ENCODE measurements at places on chromosomes 7 and 10.

- DNase-seq = no peak
Observed at GRCh38 chr10:88070080-88070880, 206.9 kb downstream of the PTEN start.

- no peak for DNase-seq
Observed at GRCh38 chr7:13839063-13839462, 150.4 kb downstream of the ETV1 start.

DNA sequence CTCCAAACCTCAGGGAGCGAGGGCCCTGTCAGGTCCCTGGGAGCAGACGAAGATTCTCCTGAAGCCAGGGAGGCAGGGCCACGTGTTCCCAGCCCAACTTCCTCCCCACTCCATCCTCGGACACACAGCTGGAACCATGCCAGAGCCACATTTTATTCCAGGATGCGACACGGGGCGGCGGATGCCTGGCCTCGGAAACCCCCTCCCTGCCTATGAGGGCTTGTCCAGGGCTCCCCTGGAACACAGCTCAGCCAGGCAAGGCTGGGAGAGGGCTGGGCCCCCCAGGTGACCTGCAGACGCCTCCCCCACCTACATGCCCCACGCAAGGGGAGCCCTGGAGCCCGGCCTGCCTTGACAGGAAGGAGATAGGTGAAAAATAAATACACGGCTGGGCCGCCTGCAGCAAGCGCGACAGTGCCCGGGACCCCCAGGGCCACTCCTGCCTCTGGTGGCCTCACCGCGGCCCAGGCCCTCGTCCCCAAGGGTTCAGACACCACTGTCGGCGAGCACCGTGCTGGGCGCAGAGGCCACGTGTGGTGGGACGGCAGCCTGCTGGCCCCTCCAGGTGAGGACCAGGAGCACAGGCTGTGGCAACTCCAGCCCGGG, 21.5 kb downstream of the GET4 start:
- no peak for DNase-seq

DNA sequence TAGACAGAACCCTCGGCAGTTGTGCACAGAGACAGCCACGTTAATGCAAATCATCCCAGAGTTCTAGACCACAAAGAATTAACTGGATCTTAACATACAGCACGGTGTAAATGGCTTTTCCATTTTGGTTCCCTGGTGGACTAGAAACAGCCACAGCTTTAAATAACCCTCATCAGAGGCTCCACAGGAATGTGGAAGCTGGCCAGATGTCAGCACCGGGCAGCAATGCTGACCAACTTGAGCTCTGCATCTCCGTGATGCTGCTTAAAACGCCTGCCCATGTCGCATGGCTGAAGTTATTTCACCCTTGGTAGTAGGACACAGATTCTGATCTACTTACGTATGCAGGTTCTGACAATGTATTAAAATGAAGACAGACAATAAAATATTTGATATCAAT, 24.5 kb downstream of the RSU1 start:
- no peak for DNase-seq

- DNase-seq = no peak
Observed at GRCh38 chr7:119562839-119563238, 710.1 kb upstream of the KCND2 start.

DNA sequence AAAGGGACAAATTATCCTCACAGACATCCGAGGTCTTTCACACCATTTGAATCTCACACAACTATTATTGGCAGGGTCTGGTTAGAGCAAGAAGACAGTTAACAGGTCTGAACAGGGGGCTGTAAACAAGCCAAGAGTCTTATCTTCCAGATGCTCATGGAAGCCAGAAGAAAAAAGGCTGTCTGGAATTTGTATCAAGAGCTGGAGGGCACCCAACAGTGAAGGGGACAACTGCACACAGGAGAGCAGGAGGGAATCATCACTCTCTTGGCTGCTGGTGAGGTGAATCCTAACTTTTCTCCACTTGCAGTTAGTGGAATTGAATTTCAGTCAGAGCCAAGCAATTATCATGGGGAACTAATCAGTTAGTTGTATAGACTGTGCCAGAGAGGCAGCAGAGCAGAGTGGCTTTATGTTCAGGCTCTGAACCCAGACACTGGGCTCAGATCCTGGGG, 880.2 kb upstream of the AUTS2 start:
- DNase-seq = no peak

DNA sequence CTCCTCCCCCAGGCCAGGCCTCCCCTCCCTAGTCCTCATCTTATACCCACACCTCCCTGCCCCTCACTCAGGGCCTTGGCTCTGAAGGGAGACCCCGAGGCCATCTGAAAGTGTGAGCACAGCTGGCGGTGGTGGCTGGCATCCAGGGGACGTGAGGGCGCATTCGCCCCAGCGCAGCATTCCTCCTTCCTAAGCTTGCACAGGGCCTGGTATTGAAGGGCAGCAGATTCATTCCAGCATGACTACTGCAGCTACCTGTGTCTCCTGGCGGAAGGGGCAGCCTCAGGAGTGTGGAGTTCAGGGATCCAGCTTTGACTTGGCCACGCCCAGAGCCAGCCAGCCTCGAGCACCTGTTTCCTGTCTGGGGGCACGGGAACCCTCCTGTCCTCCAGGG, 72.6 kb downstream of the PARP12 start:
- no peak for DNase-seq

- DNase-seq = no peak
Observed at GRCh38 chr7:131683536-131684125, 127.2 kb upstream of the PODXL start.

GRCh38 chr10:69757553-69758309, 44.0 kb upstream of the COL13A1 start:
- DNase-seq = peak; percentile 65

DNA sequence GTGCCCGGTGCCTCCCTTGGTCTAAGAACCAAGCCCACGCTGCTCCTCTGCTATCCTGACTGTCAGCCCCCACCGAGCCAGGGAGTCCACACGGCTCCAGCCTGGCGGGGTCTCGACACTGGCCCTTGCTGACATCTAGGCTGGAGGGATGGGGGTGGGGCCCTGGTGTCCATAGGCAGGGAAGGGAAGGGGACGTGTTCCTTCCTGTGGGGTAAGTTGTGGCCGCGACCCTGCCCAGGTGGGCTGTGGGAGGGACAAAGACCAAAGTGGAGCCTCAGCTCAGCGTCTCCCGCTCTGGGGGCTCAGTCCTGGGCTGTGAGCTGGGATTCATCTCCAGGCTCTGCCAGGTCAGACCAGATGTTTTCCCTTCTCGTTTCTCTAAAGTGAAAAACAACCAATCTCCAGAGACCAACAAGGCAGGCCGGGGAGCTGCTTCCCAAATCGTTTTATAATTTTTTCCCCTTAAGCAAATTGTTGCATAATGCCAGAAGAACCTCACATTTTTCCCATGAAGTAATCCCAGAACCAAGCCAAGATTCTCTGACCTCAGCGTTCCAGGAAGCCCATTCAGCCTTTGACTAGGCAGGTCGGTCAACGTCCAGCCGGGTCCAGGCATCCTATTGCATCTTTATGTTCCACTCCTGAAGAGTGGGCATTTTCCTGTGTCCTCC, 101.2 kb downstream of the RGS10 start:
- DNase-seq = peak; percentile 65

DNA sequence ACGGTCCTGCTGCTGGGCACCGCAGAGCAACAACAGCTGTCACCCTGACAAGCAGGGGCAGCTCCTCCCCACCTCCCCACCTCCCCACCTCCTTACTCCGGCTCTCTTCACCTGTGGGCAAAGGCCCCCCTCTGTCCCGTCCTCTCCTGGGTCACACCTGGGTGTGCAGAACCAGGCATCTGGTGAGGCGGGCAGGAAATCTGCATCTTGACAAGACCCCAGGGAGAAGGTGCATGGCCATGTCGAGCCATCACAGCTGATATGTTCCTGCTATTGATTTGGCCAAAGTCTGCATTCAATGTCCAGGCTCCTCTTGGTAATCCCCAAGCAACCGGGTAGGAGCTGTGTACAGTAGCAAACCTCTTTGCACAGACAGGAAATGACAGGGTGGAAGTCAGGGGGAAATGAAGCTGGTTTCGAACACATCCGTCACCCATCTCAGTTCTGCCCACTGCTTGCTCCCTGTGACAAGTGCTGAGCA, 554.2 kb downstream of the DNAJB6 start:
- no peak for DNase-seq

GRCh38 chr10:14723052-14723689, 51.5 kb downstream of the FAM107B start:
- DNase-seq = no peak

GRCh38 chr10:75776738-75777504, 345.5 kb downstream of the LRMDA start:
- no peak for DNase-seq

DNA sequence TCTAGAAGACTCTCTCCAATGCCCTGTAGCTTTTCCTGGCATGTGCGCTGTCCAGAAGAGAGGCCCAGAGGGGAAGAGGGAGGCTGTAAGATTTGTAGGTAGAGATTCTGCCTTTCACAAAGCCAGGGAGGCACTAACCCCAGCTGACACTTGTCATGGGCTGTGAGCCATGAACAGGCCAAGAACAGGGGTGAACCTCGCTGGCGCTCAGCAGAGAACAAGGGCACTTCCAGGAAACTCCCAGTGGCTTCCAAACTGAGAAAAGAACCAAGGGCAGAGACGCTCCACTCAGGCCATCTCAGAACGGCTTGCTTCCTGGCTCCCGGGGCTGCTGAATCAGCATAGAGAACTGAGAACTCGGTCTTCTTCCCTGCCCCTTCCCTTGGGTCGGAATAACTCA, 257.8 kb upstream of the ZNF32 start:
- DNase-seq = no peak

GRCh38 chr7:131042269-131043160, 285.2 kb upstream of the MKLN1 start:
- no peak for DNase-seq

DNA sequence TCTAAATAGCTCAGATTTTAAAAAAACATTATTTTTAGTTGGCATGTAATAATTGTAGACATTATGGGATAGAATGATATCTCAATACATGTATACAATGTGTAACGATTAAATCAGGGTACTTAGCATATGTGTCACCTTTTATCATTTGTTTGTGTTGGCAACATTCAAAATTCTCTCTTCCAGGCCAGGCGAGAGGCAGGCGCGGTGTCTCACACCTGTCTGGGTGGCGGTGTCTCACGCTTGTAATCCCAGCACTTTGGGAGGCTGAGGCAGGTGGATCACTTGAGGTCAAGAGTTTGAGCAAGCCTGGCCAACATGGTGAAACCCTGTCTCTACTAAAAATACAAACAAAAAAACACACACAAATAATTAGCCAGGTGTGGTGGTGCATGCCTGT, 151.7 kb downstream of the RTKN2 start:
- DNase-seq = no peak

DNA sequence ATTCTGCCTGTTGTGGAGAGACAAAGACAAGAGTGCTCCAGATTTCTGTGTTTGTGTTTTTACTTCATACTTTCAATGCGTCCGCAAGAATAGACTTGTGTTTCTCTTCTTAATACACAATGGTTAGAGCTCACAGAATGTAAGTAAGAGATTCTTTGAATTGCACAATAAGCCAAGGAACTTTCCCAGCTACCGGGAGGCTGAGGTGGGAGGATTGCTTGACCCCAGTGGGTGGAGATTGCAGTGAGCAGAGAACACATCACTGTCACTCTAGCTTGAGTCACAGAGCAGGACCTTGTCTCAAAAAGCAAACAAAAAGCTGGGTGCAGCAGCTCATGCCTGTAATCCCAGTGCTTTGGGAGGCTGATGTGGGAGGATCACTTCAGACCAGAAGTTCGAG, 250.7 kb upstream of the MYO3A start:
- no peak for DNase-seq

DNA sequence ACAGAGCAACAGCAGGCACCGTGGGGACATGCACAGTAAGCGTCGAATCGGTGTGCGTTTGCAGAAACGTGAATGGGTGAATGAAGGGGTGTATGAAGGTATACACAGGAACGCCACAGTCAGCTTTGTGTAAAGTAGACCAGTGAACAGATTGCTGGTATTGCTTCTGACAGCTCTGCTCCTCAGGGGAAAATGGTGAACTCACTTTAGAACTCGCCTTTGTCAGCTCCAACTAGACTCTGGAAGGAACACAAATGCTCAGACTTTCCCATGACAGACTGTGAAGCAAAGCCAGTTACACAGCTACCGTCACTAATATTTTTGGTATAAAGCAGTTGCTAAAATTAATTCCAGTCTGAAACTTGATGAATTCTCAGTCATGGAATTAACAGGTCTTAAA, 78.9 kb downstream of the CUX1 start:
- no peak for DNase-seq

DNA sequence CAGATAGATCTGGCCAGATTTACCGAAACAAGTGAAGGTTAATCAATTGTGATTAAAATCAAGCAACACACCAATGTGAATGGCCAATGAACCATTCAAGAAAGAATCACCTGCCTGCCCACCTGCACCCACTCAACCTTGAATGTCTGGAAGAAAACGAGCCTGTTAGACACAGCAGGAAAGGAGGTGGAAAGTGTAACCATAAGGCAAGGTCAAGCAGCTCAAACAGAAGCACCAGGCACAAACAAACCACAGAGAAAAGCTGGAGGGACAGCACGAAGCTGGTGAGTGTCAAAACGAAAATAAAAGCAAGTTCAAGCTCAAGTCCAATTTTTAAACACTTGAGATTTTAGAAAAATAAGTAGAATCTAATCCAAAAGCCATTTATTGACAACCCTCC, 64.9 kb downstream of the STEAP1B start:
- no peak for DNase-seq

GRCh38 chr7:92798517-92799249, 37.7 kb downstream of the CDK6 start:
- no peak for DNase-seq

GRCh38 chr7:37433166-37433565, 15.5 kb downstream of the ELMO1 start:
- no peak for DNase-seq

DNA sequence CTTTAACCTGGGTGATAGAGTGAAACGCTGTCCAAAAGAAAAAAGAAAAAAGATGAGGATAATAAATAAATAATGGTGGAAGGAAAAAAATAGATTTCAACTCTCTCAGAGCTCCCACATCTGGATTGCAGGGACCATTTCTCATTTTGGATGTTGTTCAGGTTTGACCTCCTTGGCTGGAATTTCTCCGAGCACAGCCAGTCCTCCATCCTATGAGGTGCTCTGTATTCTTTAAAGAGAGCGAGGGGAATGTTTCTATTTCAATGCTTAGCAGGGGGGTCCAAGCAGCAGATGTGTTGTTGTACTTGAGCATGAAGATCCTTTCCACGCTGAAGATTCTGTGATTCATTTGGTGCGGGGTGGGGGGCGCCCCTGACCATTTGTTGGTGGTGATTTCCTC, 17.7 kb upstream of the SEPHS1 start:
- DNase-seq = no peak

- DNase-seq = no peak
Observed at GRCh38 chr7:99766484-99767099, 17.4 kb downstream of the CYP3A4 start.
